Activated CD8-positive, alpha-beta T cell treated with anti-CD3 and anti-CD28 coated beads, Interleukin-2, amount 10 ng/mL, durations not matched to agents 7 days and 5 days (primary cell): ENCODE measurements at places on chromosomes 3 and 15.

DNA sequence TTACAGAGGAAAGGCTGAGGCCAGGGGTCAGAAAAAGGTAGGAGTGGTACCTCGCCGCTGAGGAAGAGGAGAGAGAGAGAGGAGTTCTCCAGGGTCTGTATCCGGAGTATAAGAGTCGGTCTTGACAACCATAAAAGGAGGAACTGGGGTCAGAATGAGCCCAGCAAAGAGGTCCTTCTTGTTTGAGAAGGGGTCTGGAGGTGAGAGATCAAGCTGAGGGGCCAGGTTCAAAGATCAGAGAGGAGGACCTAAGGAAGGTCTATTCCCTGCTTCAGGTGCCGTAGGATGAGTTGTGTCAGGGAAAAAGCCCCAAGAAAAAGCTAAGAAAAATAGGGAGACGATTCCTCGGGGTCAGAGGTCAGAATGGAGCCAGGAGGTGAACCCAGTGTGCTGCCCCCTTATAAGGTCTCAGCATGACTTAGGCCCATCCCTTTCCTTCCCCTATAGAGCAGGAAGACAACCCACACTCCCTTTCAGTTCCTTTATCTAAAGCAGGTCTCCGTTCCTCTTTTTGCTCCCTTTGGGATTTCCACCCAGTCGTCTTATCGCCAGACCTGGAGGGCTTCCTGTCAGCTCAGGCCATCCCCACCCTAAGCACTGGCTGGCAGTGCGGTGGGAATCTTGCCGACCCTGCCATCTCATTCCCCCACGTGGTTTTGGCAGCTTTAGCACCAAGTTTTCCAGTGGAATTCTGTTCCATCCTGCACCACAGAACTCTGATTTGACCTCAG, 651 bp downstream of the MTMR14 start:
- DNase-seq: peak; percentile 25

GRCh38 chr3:190618330-190619030, 104.6 kb downstream of the IL1RAP start:
- no peak for DNase-seq

- no peak for DNase-seq
Measured at GRCh38 chr15:101436526-101436925, 53.0 kb downstream of the PCSK6 start.

- no peak for DNase-seq
Measured at GRCh38 chr15:76340198-76340802, 3.7 kb downstream of the ISL2 start.

GRCh38 chr15:48544778-48545177, 100.7 kb downstream of the FBN1 start:
- DNase-seq: no peak

GRCh38 chr15:52013151-52013791, 5.7 kb upstream of the MAPK6 start:
- DNase-seq: no peak

DNA sequence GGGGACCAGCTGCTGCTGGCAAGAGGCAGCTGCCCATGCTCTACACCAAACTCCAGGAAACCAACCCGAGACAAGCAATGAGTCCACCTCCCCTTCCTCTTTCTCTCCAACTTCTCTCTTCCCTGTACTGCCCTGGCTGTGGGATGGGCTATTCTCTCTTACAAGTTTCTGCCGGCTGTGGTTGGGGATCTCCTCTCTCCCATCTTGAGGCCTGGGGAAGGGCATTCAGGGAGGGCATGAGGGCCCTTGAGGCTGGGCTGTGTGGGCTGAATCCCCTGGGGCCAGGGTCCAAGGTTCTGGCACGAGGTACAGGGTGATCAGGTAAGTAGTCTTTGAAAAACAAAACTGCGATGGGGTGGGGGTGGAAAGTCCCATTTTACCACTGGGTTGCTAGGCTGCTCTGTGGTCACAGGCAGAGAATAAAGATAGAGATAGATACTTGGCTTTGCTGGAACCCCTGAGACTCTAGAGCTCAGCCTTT, 32.3 kb upstream of the CTSH start:
- DNase-seq: no peak
